Colonic mucosa (tissue), 4 donors: ENCODE measurements at places on chromosomes 4 and X. TPM values are rescaled to one million over a fixed set of nuclear protein-coding genes. Genes with fewer than 3 reads are reported as not detected.
A peak's percentile ranks its signal among the peaks of the same experiment; 100 is the strongest.

CLGN gene
- total RNA-seq, result 0.25 TPM

TRIM75 gene
- total RNA-seq, result not detected

SPANXC gene
- total RNA-seq, result not detected

BRS3 gene
- not detected for total RNA-seq

PLP1 gene
- 4.0 TPM for total RNA-seq

ARHGAP6 gene
- total RNA-seq, result 5.0 TPM

CDX4 gene
- not detected for total RNA-seq

TMEM35A gene
- 0.96 TPM for total RNA-seq

TLR3 gene
- 48.6 TPM for total RNA-seq

- DNase-seq, result no peak
Observed at GRCh38 chr4:57125996-57126395, 15.8 kb upstream of the IGFBP7 start.

- DNase-seq, result peak; percentile 91
Observed at GRCh38 chr4:78056265-78057129, 626 bp upstream of the FRAS1 start.

GRCh38 chr4:79025170-79025569 is 85.9 kb upstream of the PAQR3 start:
- DNase-seq, result no peak

DNA sequence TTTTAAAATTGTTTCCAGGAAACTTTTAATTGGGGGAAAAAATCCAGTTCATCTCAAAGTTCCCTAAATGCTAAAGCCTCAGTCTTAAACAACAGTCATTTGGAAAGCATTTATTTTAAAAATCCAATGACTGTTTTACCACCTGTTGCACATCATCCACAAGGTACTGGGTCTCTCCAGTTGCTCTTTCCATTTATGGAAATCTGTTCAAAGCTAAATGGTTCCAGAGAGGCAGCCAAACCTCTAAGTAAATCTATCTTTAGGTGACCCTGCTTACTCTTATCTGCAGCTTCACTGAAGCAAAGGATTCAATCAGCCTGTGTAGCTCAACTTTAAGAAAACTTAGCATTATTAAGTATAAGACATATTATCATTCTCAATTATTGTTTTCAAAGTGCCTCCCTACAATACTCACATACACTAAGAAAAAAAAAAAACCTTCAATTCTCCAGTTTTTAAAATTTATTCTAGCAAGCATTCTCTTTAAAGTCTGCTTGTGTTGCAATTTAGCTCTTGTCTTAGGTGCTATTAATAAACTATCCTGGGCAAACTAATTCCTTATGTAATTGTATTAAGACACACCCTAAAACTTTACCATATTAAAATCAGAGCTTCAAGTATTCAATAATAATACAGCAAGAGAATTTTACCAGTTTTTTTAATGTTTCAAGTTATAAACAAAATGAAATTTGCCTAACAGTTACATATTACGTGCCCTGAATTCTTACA is 60.6 kb downstream of the NOCT start:
- no peak for DNase-seq

GRCh38 chr4:55611358-55612059 is 19.5 kb upstream of the PDCL2 start:
- no peak for DNase-seq

GRCh38 chr4:126753592-126753991 is 879.2 kb upstream of the INTU start:
- DNase-seq, result no peak

DNA sequence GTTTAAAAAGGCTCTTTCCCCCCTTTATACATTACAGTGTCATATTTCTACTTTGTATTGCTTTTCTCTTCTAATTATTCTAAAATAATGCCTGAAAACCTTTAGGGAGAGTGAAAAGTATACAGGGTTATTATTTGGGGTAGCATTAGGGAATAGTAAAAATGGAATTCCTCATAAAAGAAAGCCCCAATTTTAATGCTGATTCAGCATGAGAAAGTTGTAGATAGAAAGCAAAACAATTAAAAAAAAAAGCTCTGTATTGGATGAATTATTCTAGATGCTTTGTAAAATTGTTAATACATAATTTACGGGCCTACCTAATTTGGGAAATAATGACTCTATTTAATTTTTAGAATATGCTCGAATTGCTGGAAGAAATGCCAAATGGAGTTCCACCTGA is 92.4 kb downstream of the RS1 start:
- no peak for DNase-seq

DNA sequence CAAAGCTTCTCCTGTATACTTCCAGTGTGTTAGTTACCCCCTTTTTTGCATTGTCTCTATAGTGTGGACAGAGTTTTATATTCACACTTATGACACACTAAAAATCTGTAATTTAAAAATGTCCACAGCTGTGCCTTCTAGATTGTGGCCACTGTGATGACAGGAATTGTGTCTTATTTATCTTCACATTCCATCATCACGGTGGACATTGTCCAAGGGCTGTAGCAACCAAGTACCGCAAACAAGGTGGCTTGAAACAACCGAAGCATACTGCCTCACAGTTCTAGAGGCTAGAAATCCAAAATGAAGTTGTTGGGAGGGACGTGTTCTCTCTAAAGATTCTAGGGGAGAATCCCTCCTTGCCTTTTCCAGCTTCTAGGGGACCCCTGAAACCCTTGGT is 32.3 kb downstream of the CHRNA9 start:
- no peak for DNase-seq

- DNase-seq, result no peak
Observed at GRCh38 chr4:151948351-151949016, 187.7 kb upstream of the GATB start.

DNA sequence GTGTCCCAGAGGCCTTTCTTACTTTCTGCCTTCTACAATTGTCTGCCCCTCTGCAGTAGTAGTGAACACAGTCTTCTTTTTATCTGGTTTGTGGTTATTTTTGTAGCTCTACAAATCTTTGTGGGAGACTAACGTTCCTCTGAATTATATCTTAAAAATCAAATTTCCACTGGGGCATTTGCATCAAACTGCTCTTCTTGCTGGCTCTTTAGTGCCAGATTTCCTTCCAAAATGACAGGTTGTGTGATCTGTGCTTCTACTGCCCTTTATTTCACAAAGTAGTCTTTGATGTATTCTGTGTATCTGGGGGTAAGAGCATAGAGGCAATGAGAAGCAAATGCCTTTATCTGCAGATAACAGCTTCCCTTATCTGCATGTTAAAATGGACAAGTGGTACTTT is 34.5 kb downstream of the TSPAN7 start:
- DNase-seq, result no peak

- peak; percentile 29 for DNase-seq
Observed at GRCh38 chr4:73068491-73069337, 802 bp downstream of the COX18 start.

- DNase-seq, result no peak
Observed at GRCh38 chrX:16075087-16075486, 48.3 kb upstream of the GRPR start.

- no peak for DNase-seq
Observed at GRCh38 chr4:39834269-39834668, 136.3 kb downstream of the UBE2K start.

DNA sequence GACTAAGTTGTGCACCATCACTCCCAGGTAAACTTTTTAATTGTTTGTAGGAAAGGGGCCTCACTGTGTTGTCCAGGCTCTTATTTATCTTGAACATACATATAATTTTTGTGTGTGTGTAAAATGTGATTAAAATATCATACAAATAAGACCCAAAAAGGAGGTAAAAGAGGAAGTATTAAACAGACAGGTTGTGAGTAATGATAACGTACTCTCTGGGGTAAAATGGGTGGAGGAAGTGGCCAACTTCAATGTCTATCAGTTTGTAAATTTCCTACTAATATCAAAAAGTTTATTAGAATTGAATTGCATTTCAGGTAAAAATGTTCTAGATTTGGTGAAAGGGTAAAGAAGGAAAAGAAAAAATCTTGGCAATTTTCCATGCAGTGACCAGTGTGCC is 48.8 kb downstream of the SULT1E1 start:
- DNase-seq, result no peak

DNA sequence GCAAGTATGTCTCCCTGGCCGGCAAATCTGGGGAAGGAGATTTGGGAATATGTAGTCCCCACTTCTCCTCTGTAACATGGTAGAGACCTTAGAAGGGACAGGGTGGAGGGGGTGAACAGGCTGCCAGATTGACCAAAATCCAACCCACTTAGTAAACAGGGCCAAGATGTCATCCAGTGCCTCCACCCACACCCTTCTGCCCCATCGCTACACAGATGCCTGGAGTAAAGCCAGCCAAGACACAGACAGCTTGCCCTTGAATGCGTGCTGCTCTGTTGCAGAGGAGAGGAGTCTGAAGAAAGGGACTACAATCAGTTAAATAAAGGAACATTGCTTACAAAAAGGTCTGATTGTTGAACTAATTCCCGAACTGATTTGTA is 160.1 kb upstream of the LDB2 start:
- no peak for DNase-seq

- DNase-seq, result no peak
Observed at GRCh38 chr4:40199179-40199670, 2.4 kb downstream of the RHOH start.

DNA sequence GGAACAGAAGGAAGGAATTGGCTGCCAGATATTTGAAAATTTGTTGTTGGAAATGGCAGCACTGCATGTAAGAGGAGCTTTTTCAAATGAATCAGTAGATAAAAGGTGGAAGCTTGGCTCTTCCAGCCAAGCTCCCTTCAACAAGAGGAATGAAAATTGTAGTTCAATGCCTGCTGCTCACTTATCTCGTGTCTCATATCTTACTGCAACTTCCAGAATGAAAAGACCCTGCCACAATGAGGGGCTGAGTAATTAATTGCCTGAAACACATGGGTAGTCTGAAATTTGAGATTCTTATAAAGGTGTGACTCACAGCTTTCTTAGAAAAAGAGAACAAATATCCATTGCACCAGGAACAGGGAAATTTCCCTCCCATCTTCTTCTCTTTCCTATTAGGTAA is 53.0 kb downstream of the HAND2 start:
- DNase-seq, result no peak

DNA sequence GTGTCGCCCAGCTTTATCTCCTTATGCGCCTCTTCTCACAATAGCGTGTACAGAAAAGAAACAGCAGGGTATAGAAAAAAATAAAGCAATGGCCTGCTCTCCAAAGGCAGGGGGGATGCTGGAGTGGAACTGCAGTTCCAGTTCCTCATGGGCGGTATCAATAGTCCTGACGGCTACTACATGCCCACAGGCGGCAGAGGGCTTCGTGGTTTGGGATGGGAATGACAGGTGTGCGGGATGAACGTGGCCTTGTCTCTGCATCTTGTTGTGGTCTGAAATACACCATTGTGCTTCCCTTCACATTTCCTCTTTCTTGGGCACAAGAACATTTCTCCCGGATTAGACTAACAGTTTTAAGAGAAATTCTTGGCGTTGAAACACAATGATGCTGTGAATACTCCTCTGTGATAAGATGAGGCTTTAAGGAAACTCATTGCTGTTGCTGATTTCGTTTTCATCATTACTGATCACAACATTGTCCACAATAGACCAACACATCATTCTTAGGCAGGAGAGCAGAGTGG is 124.1 kb upstream of the IGFBP7 start:
- DNase-seq, result no peak

GRCh38 chr4:161892951-161893350 is 270.8 kb downstream of the FSTL5 start:
- DNase-seq, result no peak

DNA sequence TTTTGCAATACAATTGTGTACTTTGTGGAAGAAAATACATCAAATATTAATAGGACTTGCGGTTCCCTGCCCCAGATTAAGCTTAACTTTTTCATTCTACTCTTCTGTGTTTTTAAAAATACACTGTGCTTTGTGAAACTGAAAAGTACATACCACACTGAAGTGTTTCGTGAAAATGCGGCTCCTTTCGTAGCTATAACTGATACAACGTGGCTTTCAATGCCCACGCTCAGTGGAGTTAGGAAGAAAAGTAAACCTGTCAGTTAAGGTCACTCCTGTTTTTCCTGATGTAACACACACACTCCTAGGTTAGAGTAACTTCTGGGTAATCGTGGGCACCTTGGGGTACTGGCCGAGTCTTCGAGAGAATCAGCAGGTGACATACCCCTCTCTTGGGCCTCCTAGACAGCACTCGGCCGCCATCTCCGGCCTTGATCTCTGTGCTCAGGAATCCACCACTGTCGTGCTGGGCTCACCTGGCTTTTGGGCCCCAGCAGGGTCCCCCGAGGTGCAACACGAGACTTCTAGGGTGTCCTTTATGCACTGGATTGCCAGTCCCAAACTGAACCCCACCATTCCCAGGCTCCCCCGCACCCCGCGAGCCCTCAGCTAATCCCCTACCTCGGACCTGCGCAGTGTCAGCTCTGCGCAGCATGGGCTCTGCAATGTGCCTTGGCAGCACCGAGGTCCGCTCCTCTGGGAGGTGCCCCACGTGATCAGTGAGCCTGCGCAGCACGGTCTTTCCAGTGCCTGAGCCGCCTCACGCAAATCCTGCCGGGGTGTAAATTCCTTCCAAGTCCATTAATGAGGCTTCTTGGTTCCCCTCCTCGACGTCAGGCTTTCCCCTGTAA is 162.6 kb upstream of the INTU start:
- DNase-seq, result no peak

- no peak for DNase-seq
Observed at GRCh38 chr4:147847751-147848590, 116.1 kb downstream of the ARHGAP10 start.

- no peak for DNase-seq
Observed at GRCh38 chr4:153651116-153651515, 33.0 kb upstream of the TLR2 start.

- DNase-seq, result no peak
Observed at GRCh38 chrX:70613295-70613694, 168.7 kb downstream of the DLG3 start.
